Jurkat, Clone E6-1 (cell line): ENCODE measurements at places on chromosomes 16 and 17.

DNA sequence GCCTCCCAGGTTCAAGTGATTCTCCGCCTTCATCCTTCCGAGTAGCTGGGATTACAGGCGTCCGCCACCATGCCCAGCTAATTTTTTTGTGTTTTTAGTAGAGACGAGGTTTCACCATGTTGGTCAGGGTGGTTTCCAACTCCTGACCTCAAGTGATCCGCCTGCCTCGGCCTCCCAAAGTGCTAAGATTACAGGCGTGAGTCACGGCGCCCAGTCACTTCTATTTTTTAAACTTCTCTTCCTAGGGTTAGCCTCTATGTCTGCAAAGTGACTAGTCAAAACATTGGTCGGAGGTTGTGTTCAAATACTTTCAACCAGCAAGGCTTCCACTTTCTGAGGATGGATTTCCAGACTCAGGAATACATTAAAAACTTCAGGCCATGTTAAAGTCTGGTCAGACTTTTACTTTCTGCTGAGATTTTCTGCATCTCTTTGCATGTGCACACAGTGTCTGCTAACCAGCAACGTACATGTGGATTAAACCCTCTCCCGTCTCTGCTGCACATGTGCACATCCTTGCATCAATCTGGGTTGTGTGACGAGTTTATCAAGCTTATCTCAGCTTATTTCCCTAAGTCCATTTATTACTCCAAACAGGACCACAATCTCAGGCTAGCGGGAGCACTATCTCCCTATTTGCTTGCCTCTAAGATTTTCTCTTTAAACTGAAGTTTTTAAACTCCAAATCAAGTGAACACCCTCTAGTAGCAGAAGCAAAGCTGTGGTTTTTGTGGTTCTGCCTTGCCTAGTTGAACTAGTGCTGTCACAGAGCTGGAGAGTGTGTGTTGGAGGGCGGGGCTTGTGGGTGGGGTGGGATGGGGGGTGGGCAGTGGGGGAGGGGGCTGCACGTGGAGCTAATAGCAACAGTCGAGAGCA, 525.2 kb upstream of the GOT2 start:
- DNase-seq, result peak; percentile 88

GRCh38 chr17:18974407-18975149, 22.6 kb downstream of the SLC5A10 start:
- no peak for DNase-seq

DNA sequence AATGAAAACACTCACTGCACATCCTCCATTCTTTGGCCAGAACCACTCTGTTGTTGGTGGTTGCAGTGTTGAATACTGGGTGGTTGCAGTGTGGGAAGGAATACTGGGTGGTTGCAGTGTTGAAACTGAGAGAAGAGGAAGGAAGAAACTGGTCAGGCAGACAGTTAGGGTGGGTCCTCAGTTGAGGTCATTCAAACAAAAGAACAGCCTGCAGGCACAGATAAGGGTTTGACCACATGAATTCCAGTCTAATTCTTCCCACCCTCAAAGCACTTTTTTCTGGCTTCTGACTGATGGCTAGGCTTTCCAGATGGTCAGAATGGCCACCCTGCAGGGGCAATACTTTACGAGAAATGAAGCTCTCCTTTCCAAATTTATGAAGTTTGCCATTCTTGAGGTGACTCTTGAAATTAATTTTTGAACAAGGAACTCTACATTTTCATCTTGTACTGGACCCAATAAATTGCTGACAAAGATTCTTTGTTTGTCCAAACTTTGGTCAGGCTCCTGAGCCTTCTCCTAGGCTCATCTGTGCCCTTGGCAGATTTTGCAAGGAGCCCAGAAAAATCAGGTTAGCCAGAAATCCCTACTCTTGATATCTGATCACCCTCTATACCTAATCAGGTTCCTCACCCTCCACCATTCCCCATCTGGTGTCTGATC, 596.6 kb upstream of the CDH5 start:
- no peak for DNase-seq

GRCh38 chr16:12337871-12338655, 361.5 kb downstream of the SNX29 start:
- no peak for DNase-seq

- peak; percentile 63 for DNase-seq
Measured at GRCh38 chr17:2064980-2065785, 10.3 kb downstream of the HIC1 start.

- no peak for DNase-seq
Measured at GRCh38 chr17:57895382-57896060, 45.7 kb upstream of the MRPS23 start.

GRCh38 chr17:39170109-39170508, 4.1 kb upstream of the ARL5C start:
- DNase-seq, result peak; percentile 68

- no peak for DNase-seq
Measured at GRCh38 chr17:59848385-59848668, 44.4 kb downstream of the TUBD1 start.

- peak; percentile 54 for DNase-seq
Measured at GRCh38 chr17:32553168-32553567, 66.4 kb downstream of the CDK5R1 start.

DNA sequence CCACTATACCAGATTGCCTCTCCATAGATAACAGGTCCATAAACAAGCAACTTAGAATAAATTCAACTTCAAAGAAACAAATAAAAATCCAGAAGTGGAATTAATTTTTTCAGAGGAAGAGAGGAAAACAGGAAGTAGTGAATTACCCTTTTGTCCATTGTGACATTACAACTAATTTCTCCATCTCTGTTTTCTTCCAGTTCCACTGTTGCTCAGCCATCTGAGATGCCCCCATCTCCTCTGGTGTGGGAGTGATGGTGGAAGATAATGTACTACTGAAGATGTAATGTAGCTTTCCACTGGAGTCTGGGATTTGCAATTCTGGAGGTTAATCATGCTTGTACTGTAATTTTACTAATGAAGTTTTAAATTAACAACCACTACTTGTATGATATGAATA, 124.6 kb upstream of the TMEM97 start:
- DNase-seq, result no peak

DNA sequence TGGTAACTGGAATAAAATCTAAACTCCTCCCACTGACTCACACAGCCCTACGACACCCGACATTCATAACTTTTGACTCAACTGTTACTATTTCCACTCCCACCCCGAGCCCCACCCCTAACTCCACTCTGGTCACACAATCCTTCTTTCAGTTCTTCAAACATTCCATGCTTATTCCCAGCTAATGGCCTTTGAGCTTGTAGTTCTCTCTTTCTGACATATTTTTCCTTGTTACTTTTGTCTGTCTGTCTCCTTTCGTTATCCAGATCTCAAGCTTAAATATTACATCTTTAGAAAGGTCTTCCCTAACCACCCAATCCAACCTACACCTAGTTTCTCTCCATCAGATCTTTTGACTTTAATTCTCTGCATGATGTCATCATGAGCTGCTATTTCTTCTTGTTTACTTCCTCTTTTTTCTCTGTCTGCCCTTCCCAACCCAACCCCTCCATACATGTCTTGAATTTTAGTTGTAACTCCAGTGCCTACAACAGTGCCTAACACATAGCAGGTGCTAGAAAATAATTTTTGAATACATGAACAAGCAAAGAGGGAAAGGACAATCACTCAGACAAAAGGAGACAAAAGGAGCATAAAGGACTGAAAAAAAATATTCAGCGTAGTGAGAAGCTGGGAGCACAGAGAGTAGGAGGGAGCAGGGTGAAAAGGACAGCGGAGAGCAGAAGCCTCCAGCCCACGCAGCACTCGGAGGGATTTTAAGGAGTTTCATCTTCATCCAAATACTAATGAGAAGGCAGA, 65.2 kb upstream of the SMIM36 start:
- no peak for DNase-seq
